ENCODE measurements at places on chromosomes 5 and 9.

- DNase-seq: no peak
Observed at GRCh38 chr9:97601228-97601898, 31.8 kb downstream of the TSTD2 start.

- no peak for DNase-seq
Observed at GRCh38 chr5:112329419-112330090, 89.5 kb downstream of the EPB41L4A start.

GRCh38 chr9:6237267-6237666, 21.7 kb downstream of the IL33 start:
- DNase-seq: no peak

DNA sequence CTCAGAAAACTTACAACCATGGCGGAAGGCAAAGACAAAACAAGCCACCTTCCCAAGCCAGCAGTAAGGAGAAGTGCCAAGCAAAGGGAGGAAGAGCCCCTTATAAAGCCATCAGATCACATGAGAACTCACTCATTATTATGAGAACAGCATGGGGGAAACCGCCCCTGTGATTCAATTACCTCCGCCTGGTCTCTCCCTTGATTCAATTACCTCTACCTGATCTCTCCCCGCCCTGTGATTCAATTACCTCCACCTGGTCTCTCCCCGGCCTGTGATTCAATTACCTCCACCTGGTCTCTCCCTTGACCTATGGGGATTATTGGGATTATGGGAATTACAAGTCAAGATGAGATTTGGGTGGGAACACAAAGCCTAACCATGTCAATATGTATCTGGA, 467.3 kb upstream of the FTMT start:
- DNase-seq: no peak

GRCh38 chr5:158272409-158272808, 413.5 kb upstream of the CLINT1 start:
- DNase-seq: no peak

- DNase-seq: no peak
Observed at GRCh38 chr9:111066468-111066867, 28.2 kb upstream of the LPAR1 start.

DNA sequence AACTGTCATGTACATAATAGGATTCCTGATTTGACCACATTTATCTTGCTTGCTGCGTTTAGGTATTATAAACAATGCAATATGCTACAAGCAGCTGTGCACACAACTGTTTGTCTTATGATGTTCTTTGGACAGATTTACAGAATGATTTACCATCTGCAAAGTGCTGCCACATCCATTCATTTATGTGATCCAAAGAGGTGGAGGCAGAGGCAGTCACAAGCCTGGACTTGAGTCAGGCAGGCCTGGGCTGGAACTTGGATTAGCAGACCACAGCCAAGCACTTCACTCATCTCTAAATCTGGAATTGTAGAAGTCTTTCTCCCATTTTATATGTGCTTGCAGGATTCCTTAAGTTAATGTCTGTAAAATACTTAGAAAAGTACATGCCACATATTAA, 149.0 kb downstream of the INSYN2B start:
- DNase-seq: no peak

DNA sequence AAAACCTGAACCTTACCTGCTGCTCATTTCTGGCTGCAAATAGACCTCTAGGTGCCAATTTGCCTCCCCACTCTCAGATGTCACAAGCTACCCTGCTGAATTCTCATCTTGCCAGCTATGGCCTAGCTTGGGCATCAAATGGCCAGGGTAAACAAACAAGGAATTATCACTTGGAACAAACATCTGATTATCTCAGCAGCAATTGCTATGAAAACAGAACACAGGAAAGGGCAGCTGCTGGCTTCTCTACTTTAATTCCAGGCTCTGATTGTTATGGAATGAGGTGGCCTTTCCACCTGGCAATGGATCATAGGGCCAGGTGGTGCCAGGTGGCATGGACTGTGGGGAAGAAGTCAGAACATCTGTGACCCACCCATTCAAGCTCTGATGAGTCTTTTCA, 505.1 kb downstream of the TLR4 start:
- DNase-seq: no peak

DNA sequence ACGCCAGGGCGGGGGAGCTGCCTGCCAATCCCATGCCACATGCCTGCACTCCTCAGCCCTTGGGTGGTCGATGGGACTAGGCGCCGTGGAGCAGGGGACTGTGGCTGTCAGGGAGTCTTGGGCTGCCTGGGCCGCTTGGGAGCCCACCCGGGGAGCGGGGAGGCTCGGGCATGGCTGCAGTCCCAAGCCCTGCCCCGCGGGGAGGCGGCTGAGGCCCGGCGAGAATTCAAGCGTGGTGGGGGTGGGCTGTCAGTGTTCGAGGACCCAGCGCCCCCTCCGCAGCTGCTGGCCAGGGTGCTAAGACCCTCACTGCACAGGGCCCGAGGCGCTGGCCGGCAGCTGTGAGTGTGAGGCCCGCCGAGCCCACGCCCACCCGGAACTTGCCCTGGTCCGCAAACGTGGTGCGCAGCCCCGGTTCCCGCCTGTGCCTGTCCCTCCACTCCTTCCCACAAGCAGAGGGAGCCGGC, 83.2 kb upstream of the DMRTA1 start:
- DNase-seq: no peak

- DNase-seq: no peak
Observed at GRCh38 chr5:54644226-54644625, 126.7 kb downstream of the SNX18 start.
